ENCODE measurements at places on chromosomes 3 and 15. TPM values are rescaled to one million over a fixed set of nuclear protein-coding genes. Genes with fewer than 3 reads are reported as not detected.

DNA sequence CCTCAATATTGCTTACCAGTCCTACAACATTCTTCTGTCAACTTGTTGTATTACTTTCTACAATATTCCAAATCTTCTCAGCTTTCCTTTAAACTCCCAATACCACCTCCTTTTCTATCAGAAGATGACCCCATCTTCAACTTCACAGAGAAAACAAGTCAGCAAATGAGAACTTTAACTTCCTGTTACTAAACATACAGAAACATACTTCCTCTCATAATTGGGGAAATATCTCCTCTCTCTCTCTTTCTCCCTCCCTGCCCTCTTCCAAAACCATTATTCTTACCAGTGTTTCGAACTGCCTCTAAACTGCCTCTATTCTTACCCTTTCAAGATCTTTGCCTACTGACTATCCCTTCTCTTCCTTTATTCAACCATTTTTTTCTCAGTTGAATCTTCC is 1.8 kb upstream of the SNAP23 start:
- DNase-seq, result no peak

- no peak for DNase-seq
Measured at GRCh38 chr3:117556646-117557407, 847.2 kb downstream of the TUSC7 start.

Gene CCR1
- not detected for total RNA-seq

Gene CISH
- total RNA-seq, result 2.8 TPM

GRCh38 chr3:194340757-194341400 is 10.2 kb downstream of the CPN2 start:
- no peak for DNase-seq

DNA sequence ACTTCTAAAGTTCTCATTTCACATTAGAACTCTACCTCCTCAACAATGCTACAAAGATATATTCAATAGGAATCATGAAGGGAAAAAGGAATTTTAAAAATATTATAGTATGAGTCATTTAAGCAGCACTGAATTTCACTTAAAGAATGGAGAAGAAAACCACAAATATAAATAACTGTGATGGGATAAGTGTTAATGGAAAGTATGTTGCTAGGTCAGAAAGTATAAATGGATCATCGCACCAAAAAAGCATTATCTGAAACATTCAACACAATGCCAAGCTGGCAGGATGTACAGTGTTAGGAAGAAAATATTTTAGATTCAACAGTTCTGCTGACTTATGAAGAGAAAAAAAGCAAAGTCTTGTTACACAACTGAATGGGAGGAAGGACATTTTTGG is 101.4 kb downstream of the TFG start:
- no peak for DNase-seq

Gene TMEM207
- total RNA-seq, result not detected

- no peak for DNase-seq
Measured at GRCh38 chr3:13292375-13292774, 127.7 kb downstream of the NUP210 start.

DNA sequence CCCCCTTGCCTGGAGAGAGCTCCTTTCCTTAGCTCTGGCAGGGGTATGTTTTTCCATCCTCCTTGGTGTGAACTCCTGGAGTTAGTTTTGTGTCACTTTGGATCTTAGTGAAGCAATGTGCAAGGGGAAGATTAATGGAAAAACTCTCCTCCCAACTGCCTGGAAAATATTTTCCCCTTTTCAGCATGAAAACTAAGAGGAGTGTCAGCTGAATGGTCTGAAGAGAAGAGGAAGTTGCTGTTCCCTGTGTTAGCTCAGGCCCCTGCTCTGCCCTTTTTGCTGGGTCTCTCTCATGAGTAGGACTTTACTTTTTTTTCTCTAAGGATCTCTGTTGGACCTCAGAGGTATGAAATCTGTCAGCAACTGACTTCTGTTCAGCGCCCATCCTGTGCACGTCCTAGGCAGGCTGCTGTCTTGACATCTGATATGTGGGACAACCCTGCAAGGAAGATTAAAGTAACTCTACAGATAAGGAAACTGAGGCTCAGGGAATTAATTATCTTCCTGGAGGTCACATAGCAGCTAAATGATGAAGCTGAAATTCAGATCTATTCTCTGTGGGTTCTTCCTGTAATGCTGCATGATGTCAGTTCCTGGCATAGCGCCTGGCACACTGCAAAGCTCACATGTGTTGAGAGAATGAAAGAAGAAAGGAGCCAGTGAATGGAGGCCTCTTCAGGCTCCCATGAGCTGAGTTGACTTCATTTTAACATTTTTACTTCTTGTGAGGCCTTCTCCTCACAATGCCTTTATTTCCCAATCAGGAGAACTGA is 109.7 kb upstream of the GALNT15 start:
- DNase-seq, result peak; percentile 60

DNA sequence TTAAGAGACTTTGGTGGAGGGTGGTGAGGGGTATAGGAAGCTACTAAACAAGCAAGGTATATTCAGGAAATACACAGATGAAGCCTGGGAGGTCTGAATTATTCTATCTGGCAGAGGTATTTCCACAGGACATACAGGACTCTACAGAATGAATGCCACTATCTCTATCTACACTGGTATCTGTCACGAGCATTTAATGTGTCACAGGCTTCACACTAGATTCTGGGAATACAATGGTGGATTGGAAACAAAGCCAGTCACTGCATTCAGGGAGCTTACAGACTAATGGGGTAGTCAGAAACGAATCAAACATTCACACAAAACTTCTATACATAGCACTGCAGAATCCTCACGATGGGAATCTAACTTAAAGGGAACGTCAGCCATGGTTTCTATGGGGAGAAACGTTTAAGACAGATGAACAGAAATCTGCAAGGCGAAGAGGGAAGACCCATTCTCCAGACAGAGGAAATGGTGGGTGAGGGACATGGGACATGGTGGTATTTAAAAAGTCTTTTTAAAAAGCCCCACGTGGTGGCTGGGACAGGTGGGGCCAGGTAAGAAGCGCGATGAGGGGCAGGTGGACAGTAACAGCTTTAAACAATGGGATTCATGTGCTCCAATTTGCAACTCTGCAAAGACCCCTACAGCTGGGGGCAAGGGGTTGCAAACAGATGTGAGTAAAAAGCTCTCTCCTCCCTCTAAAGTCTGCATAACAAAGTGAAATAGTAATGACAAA is 16.5 kb downstream of the LRIG1 start:
- no peak for DNase-seq

- no peak for DNase-seq
Measured at GRCh38 chr15:50068016-50068415, 51.0 kb downstream of the ATP8B4 start.

DNA sequence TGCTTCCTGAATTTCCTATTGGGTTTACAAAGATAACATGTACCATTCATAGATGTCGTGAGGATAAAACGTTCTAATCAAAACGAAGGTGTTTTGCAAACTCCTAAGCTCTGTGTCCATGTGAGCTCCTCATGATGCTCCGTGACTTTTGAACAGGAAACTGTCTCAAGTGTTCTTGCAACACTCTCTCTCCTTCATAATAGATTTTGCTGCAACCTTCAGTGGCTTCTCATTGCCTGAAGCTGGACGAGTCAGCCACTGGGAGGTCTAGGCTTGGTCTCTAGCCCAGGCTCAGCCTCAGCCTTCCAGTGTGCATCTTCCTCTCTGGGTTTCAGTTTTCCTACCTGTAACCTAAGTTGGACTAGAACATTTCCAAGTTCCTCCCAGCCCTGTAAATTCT is 18.7 kb upstream of the BCL2A1 start:
- DNase-seq, result peak; percentile 31

GRCh38 chr3:14210843-14211594 is 32.4 kb downstream of the LSM3 start:
- no peak for DNase-seq

Gene CYFIP1
- 158 TPM for total RNA-seq

GRCh38 chr15:70094690-70095311 is 2.9 kb downstream of the TLE3 start:
- DNase-seq, result no peak

DNA sequence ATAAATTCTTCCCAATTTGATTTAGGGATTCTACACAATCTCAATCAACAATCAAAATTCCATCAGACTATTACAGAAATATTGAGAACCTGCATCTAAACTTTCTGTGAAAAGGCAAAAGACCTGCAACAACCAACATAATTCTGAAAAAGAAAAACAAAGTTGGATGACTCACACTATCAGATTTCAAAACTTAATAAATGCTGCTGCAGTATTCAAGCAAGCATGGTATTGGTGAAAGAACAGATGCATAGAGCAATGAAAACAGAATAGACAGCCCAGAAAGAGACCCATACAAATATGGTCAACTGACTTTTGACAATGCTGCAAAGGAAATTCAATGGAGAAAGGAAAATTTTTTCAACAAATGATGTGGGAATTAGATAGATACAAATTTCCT is 477.1 kb upstream of the NR2F2 start:
- DNase-seq, result no peak

GRCh38 chr3:64970634-64971033 is 282.8 kb upstream of the ADAMTS9 start:
- DNase-seq, result no peak

GRCh38 chr15:50055750-50056157 is 63.3 kb downstream of the ATP8B4 start:
- no peak for DNase-seq

DNA sequence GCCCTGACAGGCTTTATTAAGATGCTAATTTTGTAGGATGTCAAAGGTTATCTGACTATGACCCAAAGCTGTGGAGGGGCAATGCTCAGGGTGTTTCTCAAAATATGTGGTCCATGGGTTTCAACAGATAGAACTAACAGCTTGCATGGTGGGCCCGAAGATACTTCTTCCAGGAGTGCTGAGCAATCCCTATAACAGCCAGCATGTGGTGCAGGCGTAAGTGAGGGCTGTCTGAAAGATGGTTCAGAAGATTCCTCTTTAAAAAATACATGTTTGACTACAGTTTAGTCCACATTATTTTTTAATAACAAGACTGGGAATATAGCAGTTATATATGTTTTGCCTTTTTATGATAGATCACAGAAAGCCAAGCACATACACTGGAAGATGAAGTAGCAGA is 7.6 kb downstream of the SCG3 start:
- no peak for DNase-seq

DNA sequence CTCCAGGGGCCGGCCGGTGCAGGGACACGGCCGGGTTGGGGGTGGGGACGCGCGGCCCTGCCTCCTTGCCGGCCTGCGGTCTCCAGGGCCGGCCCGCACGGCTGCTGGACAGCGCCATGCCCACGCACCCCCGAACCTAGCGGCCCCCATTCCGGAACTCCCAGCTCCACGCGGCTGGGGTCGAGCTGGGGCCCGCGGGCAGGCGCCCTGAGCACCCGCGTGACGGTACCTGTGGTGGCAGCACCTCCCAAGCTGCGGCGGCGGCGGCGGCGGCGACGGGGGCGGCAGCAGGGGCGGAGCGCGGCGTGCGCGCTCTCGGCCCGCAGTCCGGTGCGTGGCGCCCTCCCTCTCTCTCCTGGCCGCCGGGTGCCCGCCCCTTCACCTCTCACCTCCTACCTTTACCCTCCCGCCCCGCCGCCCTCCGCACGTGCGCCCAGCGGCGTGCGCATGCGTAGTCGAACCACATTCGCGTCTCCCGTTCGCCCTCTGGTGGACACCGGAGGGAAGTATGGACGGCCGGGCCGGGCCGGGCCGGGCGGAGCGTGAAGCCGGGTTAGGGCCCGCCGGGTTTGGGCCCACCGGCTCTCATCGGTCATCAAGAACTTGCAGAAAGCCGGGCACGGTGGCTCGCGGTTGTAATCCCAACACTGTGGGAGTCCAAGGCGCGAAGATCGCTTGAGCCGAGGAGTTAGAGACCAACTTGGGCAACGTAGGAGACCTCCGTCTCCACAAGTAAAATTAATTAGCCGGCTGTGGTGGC is at the start of gene SCAP:
Gene SCAP (minus strand): TSS at position 372 of the 760 bp plus-strand sequence. CDS start 32,948 bp downstream, outside the sequence.
- DNase-seq, result peak; percentile 79

Gene OSBPL10
- total RNA-seq, result 68.1 TPM

Gene KIF23
- 14.7 TPM for total RNA-seq

Gene FILIP1L
- total RNA-seq, result 7.4 TPM

- peak; percentile 34 for DNase-seq
Measured at GRCh38 chr3:156674911-156675829, 780 bp downstream of the TIPARP start.

DNA sequence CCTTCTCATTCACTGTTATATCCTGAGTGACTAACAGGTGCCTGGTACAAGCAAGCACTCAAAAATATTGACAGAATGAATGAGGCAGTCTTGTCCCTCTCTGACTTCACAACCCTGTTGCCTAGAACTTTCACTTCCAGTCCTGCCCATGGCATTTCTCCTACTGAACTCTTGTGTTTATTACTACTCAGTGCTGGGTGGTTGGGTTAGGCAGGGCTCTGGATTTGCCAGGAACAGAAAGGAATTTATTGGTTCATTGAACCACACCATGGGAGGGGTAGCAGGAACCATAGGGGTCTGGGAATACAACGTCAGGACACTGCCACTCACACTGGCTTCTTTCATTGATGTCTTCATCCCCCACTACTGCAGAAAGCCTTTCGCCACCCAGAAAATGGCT is 41.9 kb upstream of the SEMA4B start:
- no peak for DNase-seq

Gene ALPK3
- 0.27 TPM for total RNA-seq

GRCh38 chr3:5011555-5012256 is 32.5 kb downstream of the BHLHE40 start:
- DNase-seq, result no peak

DNA sequence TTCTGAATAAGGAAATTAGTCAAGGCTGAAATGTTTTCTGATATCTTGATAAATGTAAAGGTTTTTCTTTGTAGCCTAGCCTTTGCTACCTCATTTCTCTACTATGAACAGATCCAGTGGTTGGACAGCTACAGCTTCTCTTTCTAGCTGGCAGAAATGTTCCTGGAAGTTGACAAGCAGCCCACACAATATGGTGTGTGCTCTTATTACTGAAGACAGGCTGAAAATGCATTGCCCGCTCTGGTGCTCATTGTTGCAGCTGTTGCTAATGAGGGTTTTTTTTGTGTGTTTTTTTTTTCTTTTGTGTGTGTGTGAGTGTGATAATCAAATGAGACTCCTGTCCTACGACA is 844.3 kb upstream of the SEMA6D start:
- no peak for DNase-seq

Data from mammary epithelial cell (primary cell).